ENCODE measurements at places on chromosomes 12 and 14.

DNA sequence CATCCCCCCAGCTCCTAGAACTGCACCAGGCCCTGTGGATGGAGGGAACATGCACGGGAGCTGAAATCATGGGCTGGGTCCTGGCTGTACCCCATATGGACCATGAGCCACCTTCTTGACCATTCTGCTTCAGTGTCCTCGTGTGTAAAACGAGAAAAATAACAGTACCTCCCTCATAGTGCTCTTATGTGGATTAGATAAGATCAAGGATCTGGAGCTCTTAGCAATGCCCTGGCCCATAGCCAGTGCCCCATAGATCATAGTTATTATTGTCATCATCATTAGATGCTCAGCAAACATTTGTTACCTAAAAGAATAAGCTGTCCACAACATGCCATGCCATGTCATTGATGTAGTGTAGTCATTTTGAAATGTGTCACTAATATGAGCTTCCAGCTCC, 71.3 kb downstream of the SYNE3 start:
- DNase-seq: no peak

- no peak for DNase-seq
These were observed 102.0 kb downstream of the PIK3C2G start for GRCh38 chr12:18363321-18363720.

- DNase-seq: no peak
These were observed 204.6 kb upstream of the PLXNC1 start for GRCh38 chr12:93943780-93944179.

GRCh38 chr14:100246809-100247428, 8.0 kb downstream of the YY1 start:
- DNase-seq: peak; percentile 44

- DNase-seq: peak; percentile 12
These were observed 68.0 kb downstream of the RNF34 start for GRCh38 chr12:121467638-121468498.

GRCh38 chr12:120583478-120584030, 2.4 kb upstream of the POP5 start:
- DNase-seq: peak; percentile 41

DNA sequence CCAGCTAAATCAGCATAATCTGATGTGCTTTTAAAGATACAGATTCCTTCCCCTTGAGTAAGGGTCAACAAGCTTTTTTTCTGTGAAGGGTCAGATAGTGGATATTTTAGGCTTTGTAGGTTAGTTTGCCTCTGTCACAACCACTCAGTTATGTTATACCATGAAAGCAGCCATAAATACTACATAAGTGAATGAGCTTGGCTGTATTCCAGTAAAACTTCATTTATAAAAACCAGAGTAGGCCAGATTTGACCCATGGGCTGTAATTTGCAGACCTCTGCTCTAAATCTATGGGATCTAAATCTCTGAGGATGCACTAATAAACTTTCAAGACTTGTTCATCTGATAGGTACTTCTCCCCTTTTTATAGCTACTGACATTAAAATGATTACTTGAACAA, 47.7 kb downstream of the LEMD3 start:
- DNase-seq: no peak

- DNase-seq: no peak
These were observed 61.1 kb upstream of the GALNT9 start for GRCh38 chr12:132390287-132391076.

GRCh38 chr12:13187399-13187798, 9.1 kb upstream of the EMP1 start:
- no peak for DNase-seq

GRCh38 chr12:106984588-106985137, 2.3 kb downstream of the MTERF2 start:
- DNase-seq: no peak

- no peak for DNase-seq
These were observed 28.0 kb downstream of the NCOR2 start for GRCh38 chr12:124539084-124540041.

DNA sequence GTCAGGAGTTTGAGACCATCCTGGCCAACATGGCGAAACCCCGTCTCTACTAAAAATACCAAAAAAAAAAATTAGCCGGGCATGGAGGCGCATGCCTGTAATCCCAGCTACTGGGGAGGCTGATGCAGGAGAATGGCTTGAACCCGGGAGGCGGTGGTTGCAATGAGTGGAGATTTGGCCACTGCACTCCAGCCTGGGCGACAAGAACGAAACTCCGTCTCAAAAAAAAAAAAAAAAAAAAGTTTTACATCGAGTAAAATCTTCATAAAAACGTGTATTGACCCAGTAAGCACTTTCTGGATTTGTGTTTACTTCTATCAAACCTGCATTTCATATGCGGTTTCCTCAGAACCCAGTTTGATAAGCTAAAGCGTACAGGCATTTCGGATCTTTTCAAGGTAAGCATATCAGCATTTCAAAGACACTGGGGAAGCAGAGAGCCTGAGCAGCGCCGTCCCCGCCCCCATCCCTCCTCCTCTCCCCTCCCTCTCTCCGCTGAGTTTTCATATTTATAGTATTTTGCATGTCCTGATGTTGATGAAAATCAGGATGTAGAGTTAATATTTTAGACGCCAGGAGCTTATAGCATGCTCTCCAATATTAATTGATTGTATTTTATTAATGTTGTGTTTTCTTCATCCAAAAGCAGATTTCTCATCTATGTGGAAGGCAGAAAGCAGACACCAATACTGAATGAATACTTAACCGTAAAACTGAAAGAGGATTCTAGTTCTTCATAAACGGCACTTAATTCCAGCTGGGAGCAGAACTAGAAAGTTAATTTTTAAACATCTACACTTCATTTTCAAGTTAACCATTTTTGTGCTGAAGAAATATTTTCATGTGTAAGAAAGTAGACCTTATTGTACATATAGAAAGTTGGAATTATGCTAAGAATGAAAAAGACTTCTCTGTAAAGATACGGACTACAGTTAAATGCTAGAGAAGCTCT, 9.2 kb upstream of the HIP1R start:
- DNase-seq: no peak

DNA sequence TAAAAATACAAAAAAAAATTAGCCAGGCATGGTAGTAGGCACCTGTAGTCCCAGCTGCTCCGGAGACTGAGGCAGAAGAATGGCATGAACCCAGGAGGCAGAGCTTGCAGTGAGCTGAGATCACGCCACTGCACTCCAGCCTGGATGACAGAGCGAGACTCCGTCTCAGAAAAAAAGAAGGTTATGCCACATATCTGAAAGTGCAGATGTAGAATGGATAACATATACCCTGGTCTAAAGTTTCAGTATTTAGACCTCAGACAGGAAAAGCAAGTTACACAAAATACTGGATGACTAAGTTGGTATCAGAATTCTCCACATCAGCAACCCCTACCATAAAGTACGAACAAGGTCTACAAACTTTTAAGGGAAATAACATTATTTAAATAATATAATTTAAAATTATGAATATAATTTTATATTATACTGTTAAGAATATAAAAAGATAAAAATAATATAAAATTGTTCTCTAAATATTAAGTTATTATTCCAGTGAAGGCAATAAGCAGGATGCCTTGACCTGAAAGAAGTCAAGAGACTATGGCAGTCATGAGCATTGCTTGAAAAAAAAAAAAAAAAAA, 169.9 kb downstream of the CRADD start:
- DNase-seq: no peak

- DNase-seq: peak; percentile 14
These were observed 95.0 kb downstream of the MED13L start for GRCh38 chr12:116182359-116183063.

DNA sequence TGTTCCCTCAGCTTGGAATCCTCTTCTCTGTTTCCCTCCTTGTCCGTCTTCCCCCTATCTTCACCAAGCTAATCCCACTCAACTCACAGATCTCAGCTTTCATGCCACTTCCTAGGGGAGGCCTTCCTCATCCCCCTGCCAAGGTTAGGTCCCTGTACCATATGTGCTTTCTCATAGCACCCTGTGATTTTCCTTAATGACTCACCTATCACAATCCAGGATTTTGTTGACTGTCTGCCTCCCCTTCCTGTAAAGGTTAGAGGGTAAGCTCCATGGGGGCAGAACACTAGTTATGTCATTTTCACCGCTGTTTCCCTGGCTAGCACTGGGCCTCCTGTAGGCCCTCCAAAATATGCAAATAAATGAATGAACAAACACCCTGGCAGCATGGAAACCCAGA, 57.6 kb downstream of the CRADD start:
- no peak for DNase-seq

GRCh38 chr12:3035815-3036702, 41.1 kb upstream of the TSPAN9 start:
- DNase-seq: no peak

DNA sequence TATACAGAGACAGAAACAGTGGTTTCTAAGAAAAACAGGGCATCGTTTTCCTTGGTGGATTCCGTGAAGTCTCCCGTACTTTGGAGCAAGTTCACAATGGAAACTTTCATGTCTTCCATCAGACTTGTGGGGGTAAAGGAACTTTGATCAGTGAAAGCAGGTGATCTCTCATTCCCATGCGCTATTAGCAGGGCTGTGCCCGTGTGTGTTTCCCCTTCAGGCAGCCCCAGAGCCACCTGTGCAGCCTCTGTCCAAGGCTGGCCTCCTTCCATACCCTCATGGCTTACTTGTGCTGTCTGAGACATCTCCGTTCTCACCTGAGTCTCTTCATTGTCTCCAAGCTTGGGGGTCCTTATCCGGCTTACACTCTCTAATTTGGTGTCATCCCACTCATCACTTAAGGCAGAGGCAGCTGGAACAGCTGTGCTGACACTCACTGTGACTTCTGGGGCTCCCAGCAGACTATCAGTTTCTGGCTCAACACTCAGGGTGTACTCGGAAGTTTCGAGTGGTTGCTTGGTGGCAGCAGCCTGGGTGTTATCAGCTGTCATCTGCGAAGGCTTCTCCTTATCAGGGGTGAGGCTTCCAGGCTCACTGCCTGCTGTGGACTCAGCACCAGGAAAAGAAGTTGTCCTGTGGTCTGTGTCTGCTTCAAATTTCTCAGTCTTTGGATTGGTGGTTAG, 13.8 kb downstream of the ARMH4 start:
- no peak for DNase-seq

GRCh38 chr12:24820872-24821271, 128.0 kb downstream of the BCAT1 start:
- DNase-seq: no peak

DNA sequence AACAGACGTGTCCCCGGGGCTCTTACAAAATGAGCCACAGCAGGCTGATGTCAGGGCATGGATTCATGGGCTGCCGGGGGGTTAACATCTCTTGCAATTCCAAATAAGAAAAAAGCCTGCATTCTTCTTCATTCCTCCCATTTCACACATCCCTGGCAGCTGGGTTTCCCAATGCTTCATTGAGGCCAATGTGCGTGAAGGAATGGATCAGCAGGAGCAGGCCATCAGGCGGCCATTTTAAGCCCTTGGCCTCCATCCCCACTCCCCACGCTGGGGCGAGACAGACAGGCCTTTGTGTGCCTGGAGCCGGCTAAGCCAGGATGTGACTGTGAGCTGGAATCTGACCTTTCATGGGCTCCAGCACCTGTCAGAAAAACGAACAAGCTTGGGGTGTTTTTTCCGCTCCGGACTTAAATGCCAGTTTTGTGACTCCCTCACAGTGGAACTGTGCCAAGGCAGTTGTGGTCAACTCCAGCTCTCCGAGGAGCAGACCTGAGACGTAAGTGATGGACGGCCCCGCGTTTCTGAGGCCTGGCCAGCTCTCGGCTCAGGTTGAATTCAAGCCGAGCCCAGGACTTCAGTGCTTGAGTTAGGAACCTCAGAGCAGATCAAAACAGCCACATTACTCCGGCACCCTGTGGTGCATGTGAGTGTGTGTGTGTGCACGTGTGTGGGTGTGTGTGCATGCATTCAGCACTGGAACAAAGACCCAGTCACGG, 133.1 kb downstream of the TMEM30B start:
- peak; percentile 63 for DNase-seq

- no peak for DNase-seq
These were observed 179.7 kb downstream of the SSPN start for GRCh38 chr12:26374934-26375680.

GRCh38 chr12:132481771-132482745, 7.9 kb upstream of the FBRSL1 start:
- DNase-seq: no peak

GRCh38 chr12:65631621-65632111, 192.6 kb upstream of the HMGA2 start:
- DNase-seq: no peak

DNA sequence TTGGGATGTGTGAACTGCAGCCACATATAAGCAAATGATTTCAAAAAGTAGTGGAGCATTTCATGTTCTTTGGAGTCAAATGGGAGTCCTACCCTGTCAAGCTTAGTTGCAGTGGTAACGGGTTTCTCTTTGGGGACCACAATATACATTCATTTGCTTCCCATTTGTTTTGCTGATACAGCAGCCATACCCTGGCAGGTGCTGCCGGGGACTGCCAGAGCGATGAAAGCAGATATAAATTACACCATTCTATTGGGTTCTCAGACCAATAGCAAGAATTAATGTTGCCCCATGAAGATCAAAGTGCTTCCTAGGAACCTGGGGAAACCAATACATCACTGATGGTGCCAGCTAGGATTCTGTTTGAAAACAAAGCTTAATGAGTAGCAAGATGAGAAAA, 1621.5 kb upstream of the FLRT2 start:
- no peak for DNase-seq

All from DMS79 (cell line).